Osteoblast (primary cell): ENCODE measurements at places on chromosomes 2 and 18. TPM values are rescaled to one million over a fixed set of nuclear protein-coding genes. Genes with fewer than 3 reads are reported as not detected.

- no peak for DNase-seq
Measured at GRCh38 chr2:108240966-108241365, 1.2 kb downstream of the SULT1C3 start.

- no peak for DNase-seq
Measured at GRCh38 chr2:134234535-134234934, 19.3 kb upstream of the MGAT5 start.

- no peak for DNase-seq
Measured at GRCh38 chr18:66495844-66496243, 108.0 kb downstream of the CDH19 start.

DNA sequence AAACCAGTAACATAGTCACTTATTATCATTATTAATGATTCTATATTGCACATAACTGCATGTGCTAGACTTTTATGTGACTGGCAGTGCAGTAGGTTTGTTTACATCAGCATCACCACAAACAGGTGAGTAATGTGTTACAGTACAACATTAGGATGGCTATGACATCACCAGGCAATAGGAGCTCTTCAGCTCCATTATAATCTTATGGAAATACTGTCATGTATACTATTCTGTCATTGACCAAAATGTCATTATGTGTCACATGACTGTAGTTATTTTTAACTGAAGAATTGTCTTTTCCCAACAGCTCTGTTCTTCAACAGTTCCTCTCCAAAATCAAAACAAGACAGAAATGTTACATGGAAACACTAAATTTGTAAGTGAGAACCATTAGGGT lies 96.3 kb downstream of the C18orf54 start:
- DNase-seq, result no peak

DNA sequence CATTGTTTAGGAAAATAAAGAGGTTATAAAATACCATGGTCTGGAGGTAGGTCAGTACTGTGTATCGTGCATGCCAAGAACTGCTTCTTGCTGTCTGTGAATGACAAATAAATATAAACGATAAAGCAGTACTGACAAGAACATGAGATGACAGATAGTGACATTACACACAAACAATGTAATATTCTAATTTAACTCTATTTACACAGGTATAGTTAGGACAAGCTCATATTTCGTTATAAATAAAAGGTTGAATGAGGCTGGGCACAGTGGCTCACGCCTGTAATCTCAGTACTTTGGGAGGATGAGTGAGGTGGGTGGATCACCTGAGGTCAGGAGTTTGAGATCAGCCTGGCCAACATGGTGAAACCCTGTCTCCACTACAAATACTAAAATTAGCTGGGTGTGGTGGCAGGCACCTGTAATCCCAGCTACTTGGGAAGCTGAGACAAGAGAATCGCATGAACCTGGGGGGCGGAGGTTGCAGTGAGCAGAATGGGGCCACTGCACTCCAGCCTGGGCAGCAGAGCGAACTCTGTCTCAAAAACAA lies 14.7 kb upstream of the GPR75 start:
- no peak for DNase-seq

GRCh38 chr2:178498137-178498536 lies 17.9 kb downstream of the PLEKHA3 start:
- no peak for DNase-seq

- no peak for DNase-seq
Measured at GRCh38 chr2:2233171-2233826, 97.8 kb downstream of the MYT1L start.

Gene GCC2
- total RNA-seq, result 39.8 and 44.2 TPM in 2 replicates

Gene SP9
- not detected in 2 replicates for total RNA-seq

Gene KCNJ3
- total RNA-seq, result not detected in 2 replicates

Gene DSG2
- 9.0 and 21.2 TPM in 2 replicates for total RNA-seq

Gene DES
- 0.72 and 1.2 TPM in 2 replicates for total RNA-seq

Gene SOWAHC
- 14.7 and 17.7 TPM in 2 replicates for total RNA-seq

Gene CD8B2
- not detected in 2 replicates for total RNA-seq

Gene CYP27C1
- 2.2 and 2.4 TPM in 2 replicates for total RNA-seq

Gene TNFAIP6
- 43.1 and 61.6 TPM in 2 replicates for total RNA-seq

Gene RETREG2
- 109 and 121 TPM in 2 replicates for total RNA-seq

Gene CRYGD
- not detected in 2 replicates for total RNA-seq
